KBM-7 (cell line): ENCODE measurements at places on chromosomes 6 and 20.

GRCh38 chr20:63114693-63115311, 101.1 kb downstream of the YTHDF1 start:
- DNase-seq = no peak

DNA sequence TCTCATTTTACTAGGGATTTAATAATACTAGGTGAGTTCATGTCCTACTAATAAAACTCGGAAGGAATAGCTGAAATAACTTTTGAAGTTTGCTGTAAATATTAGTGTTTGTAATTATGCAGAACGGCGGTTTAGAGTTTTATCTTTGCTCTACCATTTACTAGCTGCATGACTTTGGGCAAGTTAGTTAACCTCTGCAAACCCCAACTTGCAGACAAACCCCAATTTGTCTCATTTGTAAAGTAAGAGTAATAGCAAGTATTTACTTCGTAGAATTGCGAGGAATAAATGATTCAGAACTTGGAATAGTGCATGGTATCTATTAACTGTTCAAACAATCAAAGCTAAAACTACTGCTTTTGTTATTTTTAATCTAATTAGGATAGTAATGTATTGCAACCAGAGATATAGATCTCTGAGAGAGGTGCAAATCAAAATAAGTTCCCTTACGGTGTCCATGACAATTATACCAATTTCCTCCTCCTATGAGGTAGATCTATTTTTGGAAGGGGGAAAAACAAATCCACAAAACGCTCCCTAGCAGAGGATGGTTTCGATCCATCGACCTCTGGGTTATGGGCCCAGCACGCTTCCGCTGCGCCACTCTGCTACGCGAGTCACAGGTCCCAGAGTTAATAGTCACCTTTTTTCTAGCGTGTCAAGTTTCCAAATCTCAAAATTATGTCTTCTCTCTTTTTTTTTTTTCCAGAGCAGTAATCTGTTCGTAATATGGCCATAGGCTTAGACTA, 35.1 kb upstream of the BTN3A2 start:
- DNase-seq = peak; percentile 86

DNA sequence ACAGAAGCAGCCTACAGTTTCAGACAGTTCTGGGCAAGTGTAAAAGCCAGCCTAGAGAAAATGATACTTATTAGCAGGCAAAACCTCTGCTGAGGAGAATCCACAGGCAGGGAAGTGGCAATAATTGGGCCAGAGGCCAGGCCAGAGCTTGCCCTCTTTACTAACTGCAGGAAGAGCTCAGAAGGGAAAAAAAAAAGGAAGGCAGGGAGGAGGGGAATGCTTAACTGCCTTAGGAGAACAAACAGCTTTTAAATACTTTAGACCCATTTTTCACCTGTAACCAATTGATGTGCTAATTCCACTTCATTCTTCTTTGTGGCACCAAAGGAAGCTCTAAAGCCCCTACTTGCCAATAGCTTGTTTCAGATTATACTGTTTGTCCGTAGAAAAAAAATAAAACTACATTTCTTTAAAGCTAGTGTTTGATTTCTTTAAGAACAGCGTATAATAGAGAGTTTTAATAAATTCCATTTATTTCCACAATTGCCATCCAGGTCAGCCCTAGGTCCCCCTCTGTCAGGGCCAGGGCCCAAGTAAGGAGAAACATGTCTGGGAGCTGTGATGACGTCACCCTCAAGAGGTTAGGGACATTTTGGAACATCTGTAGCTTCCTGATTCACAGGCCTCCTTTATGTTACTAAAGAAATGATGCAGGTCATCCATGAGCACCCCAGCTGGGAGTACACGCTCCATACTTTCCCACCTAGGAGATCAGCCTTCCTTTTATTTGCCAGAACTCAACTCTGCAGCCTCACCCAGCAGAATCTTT, 384.3 kb downstream of the CDC5L start:
- DNase-seq = no peak

DNA sequence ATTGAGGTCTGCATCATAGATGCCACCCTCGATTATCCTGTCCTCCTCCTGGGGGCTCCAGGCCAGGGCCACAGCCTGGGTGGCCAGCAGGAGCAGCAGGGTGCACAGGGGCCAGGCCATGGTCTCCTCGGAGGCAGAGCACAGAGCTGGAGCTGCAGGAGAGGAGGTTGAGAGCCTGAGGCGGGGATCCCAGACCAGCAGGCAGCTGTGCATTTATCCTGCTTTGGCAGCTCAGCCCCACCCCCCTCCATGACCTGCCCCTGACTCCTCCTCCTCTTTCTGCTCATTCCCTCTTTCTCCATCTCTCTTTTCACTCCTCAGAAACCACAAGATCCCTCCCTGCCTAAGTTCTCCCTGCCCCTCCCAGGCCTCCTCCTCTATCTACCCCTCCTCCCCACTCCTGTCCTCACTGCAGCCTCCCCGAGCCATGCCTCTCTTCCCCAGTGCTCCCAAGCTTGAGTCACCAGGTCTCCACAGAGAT, at the start of gene CST2:
Gene CST2, minus strand, starts transcription at position 189 of the 481 bp plus-strand sequence. Its CDS starts 69 bp downstream, at position 120.
- DNase-seq = no peak

DNA sequence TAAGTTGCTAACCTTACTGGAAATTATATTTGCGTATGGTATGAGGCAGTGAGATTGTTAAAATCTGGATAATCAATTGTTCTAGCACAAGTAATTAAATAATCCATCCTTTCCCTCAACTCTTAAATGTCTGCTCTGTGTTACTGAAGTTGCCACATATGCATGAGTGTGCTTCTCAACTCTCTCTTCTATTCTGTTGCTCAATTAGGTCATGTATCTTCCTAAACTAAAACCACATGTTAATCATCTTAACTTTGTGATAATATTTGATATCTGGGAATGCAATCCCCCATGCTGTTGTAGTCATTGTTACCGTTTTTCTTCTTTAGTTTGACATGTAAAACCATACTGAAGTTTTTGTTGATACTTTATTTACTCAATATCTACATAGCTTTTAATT, 63.5 kb upstream of the STMND1 start:
- no peak for DNase-seq

GRCh38 chr20:23125625-23126191, 39.6 kb upstream of the CD93 start:
- peak; percentile 73 for DNase-seq

DNA sequence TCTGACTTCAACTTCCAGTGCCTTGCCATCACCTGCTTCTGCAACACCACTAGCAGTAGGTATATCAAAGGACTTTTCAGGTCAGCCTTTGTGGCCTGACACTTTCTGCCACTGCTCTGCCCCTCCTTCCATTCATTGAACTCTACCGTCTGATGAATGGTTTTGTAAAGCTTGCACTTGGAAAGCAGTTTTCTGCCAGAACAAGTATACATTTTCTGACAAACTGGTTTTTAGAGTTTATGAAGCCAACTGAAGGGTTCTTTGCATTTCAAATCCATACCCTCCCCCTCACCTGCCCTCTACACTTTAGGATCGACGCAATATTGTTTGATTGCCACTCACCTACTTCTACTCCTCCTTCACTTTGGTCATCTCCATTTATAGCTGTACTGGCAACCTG, 603.1 kb downstream of the HACE1 start:
- DNase-seq = no peak

GRCh38 chr6:89281779-89282246, 33.3 kb downstream of the GABRR2 start:
- peak; percentile 88 for DNase-seq

DNA sequence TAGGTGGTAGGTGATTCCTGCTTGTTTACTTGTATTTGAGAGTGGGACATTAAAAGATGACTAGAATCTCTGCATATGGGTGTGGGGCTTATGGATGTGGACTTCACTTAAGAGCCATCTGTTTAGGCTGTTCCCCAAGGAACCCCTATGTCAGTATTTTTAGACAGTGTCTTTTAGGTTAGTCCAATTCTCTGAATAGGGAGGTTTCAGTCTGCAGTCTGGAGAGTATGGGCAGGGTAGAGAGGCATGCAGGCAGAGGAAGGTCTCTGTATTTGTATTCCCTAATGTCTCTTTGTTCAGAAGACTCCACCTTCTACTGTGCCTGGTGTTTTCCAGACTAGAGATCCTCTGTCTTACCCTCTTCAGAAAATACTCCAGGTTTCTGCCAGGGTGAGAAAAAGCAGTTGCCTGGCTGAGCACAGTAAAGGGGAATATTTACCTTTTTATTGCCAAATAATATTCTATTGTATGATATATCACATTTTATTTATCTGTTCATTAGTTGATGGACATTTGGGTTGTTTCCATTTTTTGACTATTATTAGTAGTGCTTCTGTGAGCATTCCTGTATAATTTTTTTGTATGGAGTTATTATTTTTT, 19.1 kb downstream of the SLX4IP start:
- DNase-seq = no peak

- DNase-seq = no peak
Measured at GRCh38 chr6:159680104-159680503, 12.9 kb downstream of the SOD2 start.

DNA sequence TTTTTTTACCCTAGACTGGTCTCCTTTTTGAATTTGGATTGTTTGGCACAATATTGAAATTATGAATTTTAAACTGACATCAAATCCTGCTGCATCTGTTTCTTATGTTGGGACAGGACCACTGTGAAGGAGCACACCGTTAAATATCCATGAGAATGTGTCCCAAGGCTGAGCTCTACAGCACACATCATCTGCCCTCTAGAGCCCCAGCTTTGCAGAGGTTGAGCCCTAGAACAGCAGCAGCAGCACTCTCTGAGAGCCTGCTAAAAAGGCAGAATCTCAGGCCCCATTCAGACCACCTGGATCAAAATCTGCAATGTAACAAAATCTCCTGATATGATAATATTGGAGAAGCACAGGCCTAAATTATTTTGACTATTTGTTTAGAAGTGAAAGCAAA, 192.1 kb upstream of the CCN2 start:
- DNase-seq = no peak

- no peak for DNase-seq
Measured at GRCh38 chr6:14451594-14452374, 334.2 kb downstream of the CD83 start.

GRCh38 chr6:52317211-52317610, 32.7 kb upstream of the MCM3 start:
- DNase-seq = no peak

- DNase-seq = no peak
Measured at GRCh38 chr6:89749918-89750317, 69.7 kb downstream of the MDN1 start.

DNA sequence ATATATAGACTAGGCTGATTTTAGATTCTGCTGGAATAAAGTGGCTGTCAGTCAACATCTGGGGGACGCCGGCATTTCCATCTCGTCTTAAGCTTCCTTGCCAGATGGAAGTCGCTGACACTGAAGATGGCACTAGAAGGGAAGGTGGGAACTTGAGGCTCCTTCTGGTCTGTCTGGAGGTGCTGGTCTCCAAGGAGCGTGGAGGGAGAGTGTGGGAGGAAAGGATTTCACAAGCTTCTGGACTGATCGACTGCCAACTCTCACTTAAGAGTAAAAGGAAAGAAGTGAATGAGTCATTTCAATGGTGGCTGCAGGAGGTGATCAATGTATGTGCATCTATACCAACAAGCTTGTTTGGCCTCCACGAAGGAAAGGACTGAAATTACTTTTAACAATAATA, 40.4 kb downstream of the DUSP22 start:
- DNase-seq = peak; percentile 54

GRCh38 chr6:25404693-25405169, 125.6 kb downstream of the CARMIL1 start:
- DNase-seq = peak; percentile 42

GRCh38 chr6:20085817-20086216, 126.5 kb downstream of the MBOAT1 start:
- DNase-seq = no peak

DNA sequence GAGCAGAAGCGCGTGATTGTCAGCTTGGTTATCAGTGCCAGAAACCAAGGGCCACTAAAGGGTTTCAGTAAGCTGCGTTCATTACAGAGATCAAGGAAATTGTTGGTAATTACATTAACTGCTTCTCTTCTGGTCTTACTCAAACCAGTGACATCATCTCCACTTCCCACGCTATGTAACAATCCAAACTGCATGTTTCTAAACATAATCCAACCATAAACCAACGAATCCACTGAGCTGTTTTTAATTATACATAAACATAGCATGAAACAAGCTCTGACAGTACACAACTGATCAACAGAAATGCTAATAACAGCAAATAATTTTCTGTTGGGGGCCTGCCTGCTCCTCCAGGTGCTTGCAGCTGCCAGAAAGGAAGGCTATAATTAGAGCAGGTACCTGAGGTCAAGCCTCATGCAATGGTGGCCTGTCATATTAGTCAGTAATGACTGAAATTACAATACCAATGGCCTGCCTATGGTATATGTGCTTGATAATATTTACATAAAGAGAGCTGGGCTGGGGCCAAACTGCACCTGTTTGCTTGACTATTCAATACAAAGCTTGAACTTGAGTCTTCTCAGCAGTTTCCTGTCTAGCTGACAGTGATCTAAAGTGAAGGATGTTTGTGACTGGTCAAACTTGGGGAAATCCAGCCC, 40.1 kb downstream of the ILRUN start:
- DNase-seq = peak; percentile 18

GRCh38 chr6:111027219-111027618, 45.4 kb downstream of the RPF2 start:
- peak; percentile 24 for DNase-seq

- peak; percentile 70 for DNase-seq
Measured at GRCh38 chr6:7106752-7107577, 796 bp upstream of the RREB1 start.

GRCh38 chr20:17469246-17470030, 61.7 kb downstream of the BFSP1 start:
- no peak for DNase-seq

DNA sequence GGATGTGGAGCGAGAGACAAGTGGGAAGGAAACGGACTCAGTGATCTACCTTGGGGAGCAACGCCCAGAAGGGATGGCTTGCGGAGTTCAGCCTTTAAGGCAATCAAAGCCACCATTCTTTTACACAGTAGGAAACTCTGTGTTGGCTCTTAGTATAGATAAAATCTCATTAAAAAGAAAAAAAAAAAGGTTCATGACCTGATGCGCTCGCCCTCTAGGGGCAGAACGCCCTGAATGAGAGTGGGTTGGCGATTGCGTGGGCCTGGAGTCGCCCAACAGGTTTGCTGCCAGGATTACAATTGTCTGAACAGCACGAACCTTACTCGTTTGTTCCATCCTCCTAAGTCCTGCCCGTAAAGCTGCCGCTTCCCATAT, 1.2 kb downstream of the TPD52L1 start:
- peak; percentile 60 for DNase-seq

GRCh38 chr20:64027981-64028685, 7.8 kb upstream of the C20orf204 start:
- DNase-seq = no peak

- no peak for DNase-seq
Measured at GRCh38 chr6:105432797-105433196, 29.9 kb upstream of the PREP start.

GRCh38 chr6:71197780-71198179, 90.8 kb upstream of the OGFRL1 start:
- DNase-seq = no peak

- DNase-seq = no peak
Measured at GRCh38 chr6:13695252-13695651, 16.4 kb downstream of the RANBP9 start.
